HL-60 (cell line): ENCODE measurements at places on chromosomes 1 and 21.

DNA sequence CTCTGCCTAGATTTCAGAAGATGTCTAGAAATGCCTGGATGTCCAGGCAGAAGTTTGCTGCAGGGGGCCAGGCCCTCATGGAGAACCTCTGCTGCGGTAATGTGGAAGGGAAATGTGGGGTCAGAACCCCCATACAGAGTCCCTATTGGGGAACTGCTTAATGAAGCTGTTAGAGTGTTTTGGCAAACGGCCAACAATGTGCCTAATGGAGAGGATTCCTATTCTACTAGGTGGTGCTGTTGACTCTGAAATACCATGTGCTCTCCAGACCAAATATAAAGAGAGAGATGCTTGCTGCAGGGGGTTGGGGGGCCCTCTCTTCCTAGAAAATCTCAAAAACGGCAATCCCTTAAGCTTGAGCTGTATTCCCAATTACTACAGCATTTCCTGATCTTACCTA, 57.1 kb upstream of the DR1 start:
- no peak for DNase-seq

DNA sequence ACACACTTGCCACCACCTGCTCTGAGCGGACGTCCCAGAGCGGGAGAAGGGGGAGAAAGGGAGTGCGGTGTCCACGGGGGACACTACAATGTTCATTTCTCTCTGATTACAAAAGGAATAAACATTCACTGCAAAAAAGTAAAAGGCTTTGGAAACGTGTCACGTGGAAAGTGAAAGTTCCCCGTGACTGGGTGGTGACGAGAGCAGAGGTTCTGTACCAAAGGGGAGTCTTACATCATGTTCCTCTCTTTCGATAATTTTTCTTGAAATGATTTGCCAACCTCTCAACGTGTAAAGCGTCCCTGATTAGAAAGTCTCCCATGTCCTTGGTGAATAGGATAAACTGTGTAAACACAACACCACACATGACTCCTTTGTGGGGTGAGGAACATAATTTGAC, 22.0 kb upstream of the PRDM15 start:
- DNase-seq, result no peak

- DNase-seq, result no peak
Observed at GRCh38 chr1:2481885-2482284, 5.8 kb downstream of the PLCH2 start.

DNA sequence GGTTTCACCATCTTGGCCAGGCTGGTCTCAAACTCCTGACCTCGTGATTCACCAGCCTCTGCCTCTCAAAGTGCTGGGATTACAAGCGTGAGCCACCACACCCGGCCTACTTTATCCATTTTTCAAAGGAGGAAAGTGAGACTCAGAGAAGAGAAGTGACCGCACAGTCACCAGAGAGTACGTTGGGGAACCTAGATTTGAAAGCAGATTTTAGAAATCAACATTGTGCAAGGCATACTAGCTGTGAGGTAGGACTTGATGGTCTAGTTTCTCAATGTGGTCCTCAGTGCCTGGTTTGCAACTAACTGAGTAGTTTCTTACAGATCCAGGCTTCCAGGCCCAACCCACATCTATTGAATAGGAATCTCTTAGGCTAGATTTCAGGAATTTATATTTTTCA, 1.7 kb upstream of the PRCC start:
- DNase-seq, result peak; percentile 75

- DNase-seq, result no peak
Observed at GRCh38 chr1:2989185-2989584, 32.1 kb upstream of the ACTRT2 start.

- DNase-seq, result no peak
Observed at GRCh38 chr1:224959115-224959514, 29.6 kb downstream of the DNAH14 start.

- DNase-seq, result no peak
Observed at GRCh38 chr1:204319462-204319861, 40.3 kb downstream of the PLEKHA6 start.

- DNase-seq, result no peak
Observed at GRCh38 chr1:64472805-64473204, 2.9 kb downstream of the CACHD1 start.

DNA sequence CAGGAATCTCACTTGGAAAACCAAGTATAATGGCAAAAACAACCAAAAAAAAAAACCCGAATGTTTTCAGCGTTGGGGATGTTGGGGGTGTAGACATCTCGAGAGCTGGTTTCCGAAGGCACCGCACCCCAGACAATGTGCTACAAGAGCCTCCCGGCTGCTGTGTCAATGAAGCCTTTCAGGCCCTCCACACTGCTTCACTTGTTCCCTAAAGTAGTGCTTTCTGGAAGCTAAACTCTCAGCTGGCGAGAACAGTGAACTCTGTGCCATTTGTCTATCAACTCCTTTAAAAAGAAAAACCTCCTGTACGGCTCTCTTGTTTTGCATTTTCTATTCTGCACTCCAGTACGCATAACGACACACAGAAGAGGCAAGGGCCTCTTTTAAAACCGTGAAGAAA, 32.5 kb downstream of the PLEKHO1 start:
- no peak for DNase-seq

DNA sequence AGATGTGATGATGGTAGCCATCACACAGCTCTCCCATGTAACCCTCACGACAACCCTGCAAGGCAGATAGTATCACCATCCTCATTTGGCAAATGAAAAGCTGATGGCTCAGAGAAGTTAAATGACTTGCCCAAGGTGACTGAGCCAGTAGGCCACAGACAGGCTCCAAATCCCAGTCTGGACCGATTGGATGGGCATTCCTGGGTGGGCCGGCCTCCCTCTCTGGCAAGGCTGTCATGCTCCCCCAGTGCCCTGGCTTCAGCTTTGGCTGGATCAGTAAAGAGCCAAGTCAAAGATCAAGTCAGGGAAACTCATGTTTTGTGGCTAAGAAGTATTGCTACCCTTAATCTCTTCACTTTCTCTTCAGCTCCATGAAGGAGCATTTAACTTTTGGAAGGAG, 41.2 kb downstream of the CDCP2 start:
- no peak for DNase-seq

- DNase-seq, result no peak
Observed at GRCh38 chr1:3544040-3544977, 67.0 kb downstream of the MEGF6 start.

- DNase-seq, result peak; percentile 88
Observed at GRCh38 chr1:33396188-33397124, 34.4 kb downstream of the PHC2 start.

DNA sequence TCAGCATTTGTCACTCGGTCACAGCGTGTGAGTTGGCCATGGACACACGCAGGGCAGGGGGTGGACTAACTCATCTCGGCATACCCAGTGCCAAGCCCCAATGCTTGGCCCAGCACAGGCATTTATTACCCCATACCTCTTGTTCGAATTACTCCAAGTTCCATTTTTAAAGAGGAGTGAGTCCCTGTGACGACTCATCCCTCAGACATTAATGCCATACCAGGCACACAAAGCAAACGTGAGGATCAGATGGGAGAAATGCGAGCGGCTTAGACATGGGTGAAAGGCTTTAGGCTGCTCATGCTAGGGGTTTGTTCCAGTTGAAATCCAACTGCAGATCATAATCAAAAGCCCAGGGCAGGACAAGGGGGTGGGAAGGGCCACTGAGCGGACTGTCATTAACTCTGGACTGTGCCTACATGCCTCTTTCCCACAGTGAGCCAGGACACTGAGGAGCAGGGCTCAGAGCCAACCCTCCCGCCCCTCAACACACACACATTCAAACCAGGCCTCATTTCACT, 118.5 kb upstream of the NGF start:
- DNase-seq, result no peak

GRCh38 chr1:156420205-156421061, 51.4 kb downstream of the RHBG start:
- DNase-seq, result peak; percentile 50

DNA sequence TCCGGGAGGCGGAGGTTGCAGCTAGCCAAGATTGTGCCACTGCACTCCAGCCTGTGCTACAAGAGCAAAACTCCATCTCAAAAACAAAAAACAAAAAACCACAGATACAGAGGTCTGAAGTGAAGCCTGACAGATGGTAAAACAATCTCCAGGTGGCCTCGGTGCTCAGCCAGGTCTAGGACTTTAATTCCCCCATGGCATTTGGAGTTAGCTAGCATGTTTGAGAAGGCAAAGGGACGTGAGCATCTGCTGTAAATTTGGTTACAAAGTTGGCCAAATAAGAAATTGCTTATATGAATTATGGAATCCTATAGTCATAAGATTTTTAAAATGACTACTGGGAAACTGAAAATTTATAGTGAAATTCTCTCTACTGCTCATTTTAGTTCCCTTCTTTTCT, 98.3 kb upstream of the FMN2 start:
- no peak for DNase-seq

GRCh38 chr1:55287723-55288122, 72.6 kb upstream of the USP24 start:
- no peak for DNase-seq
